SJCRH30 (cell line): ENCODE measurements at places on chromosomes 4 and X. TPM values are rescaled to one million over a fixed set of nuclear protein-coding genes. Genes with fewer than 3 reads are reported as not detected.

- no peak overlapping the region for H3K4me3 ChIP-seq
- peak; percentile 48 for DNase-seq
- peaks cover 13% of the 10 kb centered on the region for H3K4me1 ChIP-seq
- 0 out of 2 replicates have a peak, but pooled peaks cover 3% of the 10 kb centered on the region for H3K36me3 ChIP-seq
Observed at GRCh38 chr4:112589206-112589605, 47.5 kb downstream of the ZGRF1 start.

- no peak overlapping the region for H3K4me3 ChIP-seq
- no peaks in the 10 kb centered on the region for H3K36me3 ChIP-seq
- H3K27ac ChIP-seq, result no peak overlapping the region
- H3K4me1 ChIP-seq, result no peaks in the 10 kb centered on the region
Observed at GRCh38 chr4:39685990-39686389, 11.9 kb upstream of the UBE2K start.

DNA sequence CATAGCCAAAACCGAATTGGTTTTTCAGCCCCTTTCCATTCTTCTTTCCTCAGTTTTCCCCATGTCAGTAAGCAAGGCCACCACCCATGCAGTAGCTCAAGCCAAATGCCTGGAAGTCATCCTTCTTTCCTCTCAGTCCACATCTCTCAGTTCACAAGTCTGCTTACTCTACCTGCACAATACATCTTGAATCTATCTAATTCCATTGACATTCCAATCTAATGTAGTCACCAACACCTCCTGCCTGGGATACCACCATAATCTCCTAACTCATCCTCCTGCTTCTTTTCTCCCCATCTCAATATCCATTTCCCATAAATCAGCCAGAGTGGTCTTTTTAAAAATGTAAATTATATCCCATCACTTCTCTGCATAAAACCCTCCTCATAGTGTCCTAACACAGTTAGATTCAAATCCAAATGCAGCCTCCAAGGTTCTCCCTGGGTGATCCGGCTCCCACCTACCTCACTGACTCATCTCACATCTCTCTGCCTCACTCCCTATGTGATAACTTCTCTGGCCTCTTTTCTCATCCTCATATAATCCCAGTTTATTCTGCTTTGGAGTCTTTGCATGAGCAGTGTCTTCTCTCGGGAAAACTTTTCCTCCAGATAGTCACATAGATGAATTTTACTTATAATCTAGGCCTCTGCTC, 26.9 kb downstream of the KCNIP4 start:
- H3K4me1 ChIP-seq, result no peaks in the 10 kb centered on the region
- no peak overlapping the region for H3K4me3 ChIP-seq
- no peaks in the 10 kb centered on the region for H3K27me3 ChIP-seq
- no peak overlapping the region for H3K27ac ChIP-seq
- no peak for DNase-seq

DNA sequence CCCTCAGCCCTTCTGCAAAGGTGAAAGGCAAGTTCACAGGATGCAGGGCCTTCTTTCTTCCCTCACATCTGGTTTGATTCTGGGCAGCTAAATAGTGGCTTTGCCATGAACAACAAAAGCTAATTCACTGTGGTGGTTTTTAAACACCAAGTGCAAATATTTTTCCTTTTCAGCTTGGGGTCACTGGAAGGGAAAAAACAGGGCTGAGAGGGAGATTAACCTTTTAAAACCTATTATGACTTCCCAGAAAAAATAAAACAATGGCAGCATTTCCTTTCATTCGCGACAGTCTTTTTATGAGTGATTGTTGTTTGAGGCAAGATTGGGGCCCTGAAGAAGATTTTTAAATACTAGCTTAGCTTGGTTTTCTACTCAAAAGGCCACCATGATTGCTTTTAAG, 103.7 kb upstream of the SCML1 start:
- DNase-seq, result no peak
- no peaks in the 10 kb centered on the region for H3K36me3 ChIP-seq
- no peak overlapping the region for H3K4me3 ChIP-seq
- H3K4me1 ChIP-seq, result peaks cover 17% of the 10 kb centered on the region

DNA sequence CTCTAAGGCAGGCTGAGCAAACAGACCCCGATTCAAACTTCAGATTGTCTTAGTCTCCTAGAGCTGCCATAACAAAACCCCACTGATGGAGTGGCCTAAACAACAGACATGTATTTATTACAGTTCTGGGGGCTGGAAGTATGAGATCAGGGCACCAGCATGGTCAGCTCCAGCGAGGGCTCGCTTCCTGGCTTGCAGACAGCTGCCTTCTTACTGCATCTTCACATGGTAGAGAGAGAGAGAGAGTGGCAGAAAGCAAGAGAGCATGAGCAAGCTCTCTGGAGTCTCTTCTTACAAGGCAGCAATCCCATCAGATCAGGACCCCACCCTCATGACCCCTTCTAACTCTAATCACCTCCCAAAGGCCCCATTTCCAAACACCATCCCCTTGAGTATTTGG, 22.3 kb upstream of the SORCS2 start:
- H3K27ac ChIP-seq, result no peak overlapping the region
- DNase-seq, result no peak
- no peak overlapping the region for H3K4me3 ChIP-seq
- H3K27me3 ChIP-seq, result no peaks in the 10 kb centered on the region

DNA sequence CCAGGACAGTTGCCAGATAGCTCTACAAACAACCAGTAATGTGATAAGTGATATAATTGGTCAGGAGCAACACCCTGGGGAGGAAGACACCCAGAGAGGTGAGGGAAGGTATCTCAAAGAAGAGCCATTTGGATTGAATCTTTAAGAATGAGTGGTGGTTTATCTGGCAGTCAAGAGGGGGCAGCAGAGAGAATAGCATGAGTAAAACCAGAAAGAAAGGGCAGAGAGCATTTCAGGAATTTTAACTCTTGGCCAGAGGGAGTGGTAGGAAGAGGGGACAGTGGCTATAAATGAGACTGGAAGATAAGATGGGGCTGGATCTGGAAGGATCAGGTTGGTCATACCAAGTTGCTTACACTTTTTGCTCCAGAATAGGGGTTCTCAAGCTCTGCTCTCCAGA, 5.9 kb upstream of the SEPTIN6 start:
- H3K4me1 ChIP-seq, result no peaks in the 10 kb centered on the region
- H3K36me3 ChIP-seq, result no peaks in the 10 kb centered on the region
- no peak overlapping the region for H3K4me3 ChIP-seq
- DNase-seq, result peak; percentile 84
- no peaks in the 10 kb centered on the region for H3K27me3 ChIP-seq

DNA sequence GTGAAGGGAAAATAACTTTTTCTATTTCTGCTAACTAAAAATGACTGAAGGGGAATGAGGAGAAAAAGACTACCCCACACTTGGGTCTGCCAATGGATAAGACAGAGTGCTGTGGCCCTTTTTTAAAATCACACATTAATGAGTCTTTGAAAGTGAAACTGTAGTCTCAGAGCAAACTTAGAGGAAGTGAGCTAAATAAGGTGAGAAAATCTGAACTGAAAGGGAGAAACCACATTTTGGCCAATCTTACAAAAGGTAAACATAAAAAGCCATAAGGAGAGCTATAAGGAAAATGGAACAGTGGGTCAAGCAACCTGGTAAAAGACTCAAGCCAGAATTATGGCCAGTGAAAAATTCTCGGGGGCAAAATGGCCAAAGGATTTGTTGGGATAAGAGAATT, 755.1 kb upstream of the IGFBP7 start:
- no peak for DNase-seq
- no peaks in the 10 kb centered on the region for H3K36me3 ChIP-seq
- H3K27me3 ChIP-seq, result no peaks in the 10 kb centered on the region
- no peak overlapping the region for H3K27ac ChIP-seq
- H3K4me3 ChIP-seq, result no peak overlapping the region
- H3K4me1 ChIP-seq, result no peaks in the 10 kb centered on the region

DNA sequence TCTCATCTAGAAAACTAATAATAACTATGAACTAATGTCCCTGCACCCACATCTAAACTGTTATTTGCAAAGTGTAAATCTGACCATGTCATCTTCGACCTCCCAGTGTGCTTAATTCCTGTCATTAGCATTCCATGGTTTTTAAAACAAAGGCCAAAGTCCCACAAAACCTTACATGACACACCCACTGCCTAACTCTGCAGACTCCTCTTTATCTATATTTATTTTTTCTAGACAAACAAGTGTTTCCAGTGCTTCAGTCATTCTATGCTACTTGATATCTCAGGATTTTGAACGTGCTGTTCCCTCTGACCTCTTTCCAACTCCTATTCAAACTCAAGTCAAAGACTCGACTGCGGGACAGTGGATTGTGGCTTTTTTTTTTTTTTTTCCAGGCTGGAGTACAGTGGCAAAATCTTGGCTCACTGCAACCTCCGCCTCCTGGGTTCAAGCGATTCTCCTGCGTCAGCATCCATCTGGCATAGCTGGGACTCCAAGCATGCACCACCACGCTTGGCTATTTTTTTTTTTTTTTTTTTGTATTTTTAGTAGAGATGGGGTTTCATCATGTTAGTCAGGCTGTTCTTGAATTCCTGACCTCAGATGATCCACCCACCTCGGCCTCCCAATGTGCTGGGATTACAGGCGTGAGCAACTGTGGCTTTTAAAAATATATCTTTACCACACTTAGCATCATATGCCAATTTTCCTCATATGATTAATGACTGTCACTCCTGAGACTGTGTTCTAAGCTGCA, 1511.0 kb downstream of the ARAP2 start:
- peak overlapping the region; percentile 1; the same call in 1 of the 2 replicates for H3K4me3 ChIP-seq
- peaks cover 31% of the 10 kb centered on the region for H3K4me1 ChIP-seq
- H3K27ac ChIP-seq, result peak overlapping the region; percentile 60

GRCh38 chr4:41709844-41710481, 38.6 kb downstream of the PHOX2B start:
- H3K36me3 ChIP-seq, result no peaks in the 10 kb centered on the region
- H3K27me3 ChIP-seq, result no peaks in the 10 kb centered on the region
- peaks cover 12% of the 10 kb centered on the region for H3K4me1 ChIP-seq
- H3K4me3 ChIP-seq, result no peak overlapping the region
- peak; percentile 90 for DNase-seq

GRCh38 chr4:75973766-75974165, 17.0 kb downstream of the SDAD1 start:
- no peak for DNase-seq
- peaks cover 89% of the 10 kb centered on the region for H3K36me3 ChIP-seq
- H3K4me1 ChIP-seq, result no peaks in the 10 kb centered on the region
- no peaks in the 10 kb centered on the region for H3K27me3 ChIP-seq
- no peak overlapping the region for H3K4me3 ChIP-seq

DNA sequence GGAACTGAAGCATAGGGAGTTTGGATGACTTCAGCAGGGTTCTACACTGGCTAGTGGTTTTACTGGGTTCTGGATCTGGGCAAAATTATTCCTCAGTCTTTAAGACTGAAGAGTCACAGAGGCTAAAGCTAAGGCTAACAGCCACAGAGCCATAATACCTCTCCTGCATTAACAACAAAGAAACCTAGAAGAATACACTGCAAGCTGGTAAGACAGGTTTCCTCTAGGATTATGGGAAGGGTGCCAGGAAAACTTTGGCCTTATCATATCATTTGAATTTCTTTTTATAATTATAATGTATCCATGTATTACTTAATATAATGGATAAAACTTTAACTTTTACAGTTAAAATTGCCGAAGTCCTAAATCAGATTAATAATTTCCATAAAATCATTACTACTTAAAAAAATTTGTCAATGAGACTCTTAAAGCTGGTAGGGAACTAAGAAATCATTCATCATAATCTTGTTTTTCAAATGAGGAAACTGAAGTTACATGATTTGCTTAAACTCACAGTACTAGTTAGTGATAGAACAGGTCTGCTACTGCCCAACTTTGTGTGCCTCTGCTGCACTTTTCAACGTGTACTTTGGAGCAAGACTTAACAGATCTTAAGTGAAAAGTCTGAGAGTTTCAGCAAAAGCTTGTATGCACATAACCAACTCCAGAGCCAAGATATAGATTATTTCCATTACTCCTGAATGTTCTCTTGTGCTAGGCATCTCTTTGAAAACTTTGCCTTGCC, 24.2 kb upstream of the PGRMC2 start:
- no peaks in the 10 kb centered on the region for H3K36me3 ChIP-seq
- no peak overlapping the region for H3K27ac ChIP-seq
- peaks cover 14% of the 10 kb centered on the region for H3K4me1 ChIP-seq
- no peak for DNase-seq

DNA sequence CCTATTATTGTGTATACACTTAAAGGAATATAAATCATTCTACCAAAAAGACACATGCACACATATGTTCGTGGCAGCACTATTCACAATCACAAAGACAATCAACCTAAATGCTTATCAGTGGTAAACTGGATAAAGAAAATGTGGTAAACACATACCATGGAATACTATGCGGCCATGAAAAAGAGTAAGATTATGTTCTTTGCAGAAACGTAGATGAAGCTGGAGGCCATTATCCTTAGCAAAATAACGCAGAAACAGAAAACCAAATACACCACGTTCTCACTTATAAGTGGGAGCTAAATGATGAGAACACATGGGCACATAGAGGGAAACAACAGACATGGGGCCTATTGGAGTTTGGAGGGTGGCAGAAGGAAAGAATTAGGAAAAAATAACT, 593.2 kb downstream of the DMD start:
- no peaks in the 10 kb centered on the region for H3K4me1 ChIP-seq
- no peaks in the 10 kb centered on the region for H3K27me3 ChIP-seq
- DNase-seq, result no peak
- no peak overlapping the region for H3K27ac ChIP-seq
- H3K4me3 ChIP-seq, result no peak overlapping the region

- no peak overlapping the region for H3K27ac ChIP-seq
- no peaks in the 10 kb centered on the region for H3K27me3 ChIP-seq
- no peaks in the 10 kb centered on the region for H3K36me3 ChIP-seq
- H3K4me3 ChIP-seq, result no peak overlapping the region
- no peak for DNase-seq
Observed at GRCh38 chr4:118964891-118965411, 76.3 kb downstream of the SYNPO2 start.

GRCh38 chr4:167868163-167868562, 224.2 kb upstream of the ANXA10 start:
- H3K27ac ChIP-seq, result no peak overlapping the region
- no peak overlapping the region for H3K4me3 ChIP-seq
- 0 out of 2 replicates have a peak, but pooled peaks cover 2% of the 10 kb centered on the region for H3K4me1 ChIP-seq
- no peak for DNase-seq

GRCh38 chr4:20889901-20890300, 189.6 kb downstream of the PACRGL start:
- peak; percentile 16 for DNase-seq
- H3K4me1 ChIP-seq, result no peaks in the 10 kb centered on the region
- no peak overlapping the region for H3K4me3 ChIP-seq
- no peaks in the 10 kb centered on the region for H3K36me3 ChIP-seq
- H3K27ac ChIP-seq, result no peak overlapping the region

- H3K4me1 ChIP-seq, result peaks cover 3% of the 10 kb centered on the region; the same call in 1 of the 2 replicates
- H3K27ac ChIP-seq, result no peak overlapping the region
- peak overlapping the region; percentile 66 for H3K4me3 ChIP-seq
- DNase-seq, result peak; percentile 75
- no peaks in the 10 kb centered on the region for H3K36me3 ChIP-seq
Observed at GRCh38 chr4:112516471-112517066, 589 bp upstream of the NEUROG2 start.

GRCh38 chrX:118847676-118848075, 24.1 kb downstream of the ZCCHC12 start:
- no peak overlapping the region for H3K4me3 ChIP-seq
- no peak overlapping the region for H3K27ac ChIP-seq
- no peaks in the 10 kb centered on the region for H3K4me1 ChIP-seq
- no peak for DNase-seq
- no peaks in the 10 kb centered on the region for H3K27me3 ChIP-seq
- no peaks in the 10 kb centered on the region for H3K36me3 ChIP-seq

Gene C4orf50
- total RNA-seq, result not detected in 2 replicates

Gene AMTN
- total RNA-seq, result 0.23 and 0.26 TPM in 2 replicates

Gene DCAF8L2
- not detected in 2 replicates for total RNA-seq

Gene MAGEA1
- not detected in 2 replicates for total RNA-seq

Gene SPANXA2
- not detected in 2 replicates for total RNA-seq

Gene HPSE
- total RNA-seq, result 0.53 and 0.71 TPM in 2 replicates

Gene EIF1AX
- total RNA-seq, result 176 and 207 TPM in 2 replicates

Gene PNMA6A
- not detected in 2 replicates for total RNA-seq

Gene SAT1
- total RNA-seq, result 24.6 and 25.6 TPM in 2 replicates
